Activated T-cell treated with anti-CD3 and anti-CD28 coated beads, Interleukin-2, amount 50 U/mL, for 48 hours (primary cell): ENCODE measurements at places on chromosomes 2 and 18.

GRCh38 chr2:181683518-181684453, 3.5 kb upstream of the NEUROD1 start:
- peak; percentile 20 for DNase-seq

DNA sequence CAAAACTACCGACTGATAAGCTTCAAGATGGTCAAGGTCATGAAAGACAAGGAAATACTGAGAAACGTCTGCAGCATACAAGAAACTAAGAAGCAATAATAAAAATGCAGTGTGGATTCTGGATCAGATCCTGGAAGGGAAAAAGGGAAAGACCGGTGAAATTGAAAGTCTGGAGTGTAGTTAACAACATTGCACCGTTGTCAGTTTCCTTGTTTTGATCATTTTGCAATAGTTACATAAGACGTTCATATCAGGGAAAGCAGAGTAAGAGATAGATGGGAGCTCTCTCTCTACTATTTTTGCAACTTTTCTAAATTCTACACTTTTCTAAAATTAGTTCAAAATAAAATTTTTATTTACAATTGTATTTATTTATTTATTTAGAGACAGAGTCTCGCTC, 15.0 kb upstream of the ZNF407 start:
- DNase-seq: no peak

DNA sequence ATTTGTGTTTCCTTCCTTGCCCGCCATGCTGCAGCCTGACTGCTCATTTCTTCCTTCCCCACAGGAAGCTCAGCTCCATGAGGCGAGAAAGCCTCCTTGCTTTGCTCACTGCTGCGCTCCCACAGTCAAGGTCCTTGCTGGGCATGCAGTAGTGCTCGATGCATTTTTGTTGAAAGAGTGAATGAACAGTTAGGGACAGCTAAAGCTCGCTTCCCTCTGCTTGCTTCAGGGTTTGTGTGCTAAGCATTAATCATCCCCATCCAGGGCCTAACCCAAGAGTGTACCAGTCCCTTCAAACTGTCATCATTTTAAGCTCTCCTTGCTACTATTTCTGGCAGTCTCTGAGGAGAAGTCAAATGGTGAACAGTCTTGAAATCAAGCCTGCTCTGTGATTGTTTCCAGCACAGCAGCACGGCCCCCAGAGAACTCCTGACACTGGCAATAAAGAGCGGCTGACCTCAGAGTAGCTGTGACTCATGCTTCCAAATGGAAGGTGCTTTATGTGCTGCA, 171.7 kb upstream of the SOX11 start:
- DNase-seq: no peak

DNA sequence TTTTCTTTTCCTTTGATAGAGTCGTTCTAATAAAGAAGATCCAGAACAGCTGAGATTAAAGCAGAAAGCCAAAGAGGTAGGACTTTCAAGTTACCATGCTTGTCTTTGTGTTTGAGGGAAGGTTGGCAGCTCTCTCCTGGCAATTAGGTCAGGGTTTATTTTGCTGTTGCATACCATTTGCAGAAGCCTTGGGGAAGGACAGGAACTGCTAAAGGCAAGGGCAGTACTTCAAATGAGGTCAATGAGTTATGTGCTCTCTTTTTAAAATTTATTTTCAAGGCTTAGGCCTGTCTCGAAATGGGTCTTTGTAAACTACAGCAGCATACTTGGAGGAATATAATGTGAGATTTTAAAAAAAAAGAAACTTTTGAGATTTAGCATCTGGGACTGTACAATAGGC, 108.9 kb downstream of the TAF4B start:
- DNase-seq: no peak

- no peak for DNase-seq
Measured at GRCh38 chr2:50895041-50895440, 136.9 kb downstream of the NRXN1 start.

DNA sequence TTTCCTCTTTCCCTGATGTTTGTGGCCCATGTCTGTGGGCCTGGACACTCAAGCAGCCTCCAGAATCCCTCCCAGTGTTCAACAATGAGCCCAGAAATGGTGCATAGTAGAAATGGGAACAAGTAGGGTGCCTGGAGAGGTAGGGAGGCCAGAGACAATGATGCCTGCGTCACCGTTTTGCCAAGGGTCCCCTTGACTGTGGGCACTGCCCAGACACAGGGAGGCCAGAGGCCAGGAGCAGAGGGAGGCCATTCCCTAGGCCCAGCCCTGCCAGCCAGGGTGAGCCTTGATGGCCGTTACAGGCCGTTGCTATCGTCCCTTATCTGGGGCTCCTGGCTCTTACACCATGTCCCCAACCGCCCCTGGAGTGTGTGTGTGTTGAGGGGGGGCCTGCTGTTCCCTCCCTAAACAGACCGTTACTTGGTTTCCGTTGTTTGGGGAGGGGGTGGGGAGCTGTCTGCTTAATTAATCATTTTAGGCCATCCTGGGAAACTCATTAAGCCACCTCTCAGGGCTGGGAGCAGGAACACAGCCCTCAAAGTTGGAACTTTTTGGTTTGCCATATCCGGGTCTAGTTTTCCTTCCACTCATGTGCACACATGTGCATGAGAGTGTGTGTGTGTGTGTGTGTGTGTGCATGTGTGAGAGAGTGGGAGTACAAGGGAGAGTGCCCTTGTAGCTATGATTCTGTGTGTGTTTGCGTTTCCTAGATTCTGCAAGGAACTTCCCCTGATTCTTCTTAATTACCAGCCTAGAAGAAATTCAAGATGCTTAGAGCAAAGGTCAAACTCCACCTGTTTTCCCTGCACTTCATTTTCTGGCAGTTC, 135.2 kb upstream of the HAAO start:
- no peak for DNase-seq
